ENCODE measurements at places on chromosomes 11 and 22. TPM values are rescaled to one million over a fixed set of nuclear protein-coding genes. Genes with fewer than 3 reads are reported as not detected.

GRCh38 chr11:61671527-61671926 is 8.7 kb upstream of the DAGLA start:
- no peak overlapping the region for H3K27ac ChIP-seq
- H3K4me1 ChIP-seq = no peaks in the 10 kb centered on the region
- no peaks in the 10 kb centered on the region for H3K36me3 ChIP-seq
- no peak overlapping the region for H3K4me3 ChIP-seq
- peaks cover 51% of the 10 kb centered on the region for H3K27me3 ChIP-seq

- no peak overlapping the region for H3K4me3 ChIP-seq
- H3K36me3 ChIP-seq = no peaks in the 10 kb centered on the region
- H3K4me1 ChIP-seq = peaks cover 11% of the 10 kb centered on the region
These were observed 44.3 kb upstream of the NNMT start for GRCh38 chr11:114251815-114252337.

The TLCD5 gene
- total RNA-seq = 1.3 TPM

DNA sequence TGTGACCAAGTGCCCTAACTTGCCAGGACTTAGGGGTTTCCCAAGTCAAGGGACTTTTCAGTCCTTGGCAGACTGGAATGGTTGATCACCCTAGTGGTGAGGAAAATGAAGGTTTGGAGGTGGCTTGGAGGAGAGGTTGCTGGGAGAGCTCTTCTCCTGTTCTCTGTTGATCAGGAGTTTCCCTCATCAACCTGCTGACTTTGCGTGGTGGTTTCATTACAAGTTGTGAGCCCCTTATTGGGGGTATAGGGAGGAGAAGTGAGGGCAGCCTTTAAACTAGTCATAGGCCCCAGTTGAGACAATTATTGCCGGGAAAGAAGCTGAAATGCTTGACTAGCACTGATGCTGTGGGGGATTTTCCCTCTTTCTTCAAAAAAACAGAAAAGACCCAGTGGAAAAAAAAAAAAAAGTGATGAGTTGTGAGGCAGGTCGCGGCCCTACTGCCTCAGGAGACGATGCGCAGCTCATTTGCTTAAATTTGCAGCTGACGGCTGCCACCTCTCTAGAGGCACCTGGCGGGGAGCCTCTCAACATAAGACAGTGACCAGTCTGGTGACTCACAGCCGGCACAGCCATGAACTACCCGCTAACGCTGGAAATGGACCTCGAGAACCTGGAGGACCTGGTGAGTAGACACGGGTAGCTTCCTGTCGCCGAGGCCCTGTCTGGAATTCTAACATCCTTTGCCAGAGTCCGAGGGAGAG is at the start of gene CXCR5:
Gene CXCR5, plus strand, starts transcription at position 525 of the 704 bp plus-strand sequence. Its CDS starts 50 bp downstream, at position 575.
- no peak within 1 kb of the TSS for H3K27ac ChIP-seq
- no peak within 1 kb of the TSS for H3K4me3 ChIP-seq
- no peaks in the 10 kb centered on the region for H3K27me3 ChIP-seq
- H3K4me1 ChIP-seq = peaks cover 22% of the 10 kb centered on the region
- H3K36me3 ChIP-seq = no peaks in the 10 kb centered on the region

GRCh38 chr22:40620464-40621046 is 16.0 kb downstream of the MRTFA start:
- no peaks in the 10 kb centered on the region for H3K27me3 ChIP-seq
- peak; percentile 35 for DNase-seq
- peak overlapping the region; percentile 74 for H3K27ac ChIP-seq
- no peaks in the 10 kb centered on the region for H3K36me3 ChIP-seq
- H3K4me3 ChIP-seq = no peak overlapping the region
- H3K4me1 ChIP-seq = peaks cover 7% of the 10 kb centered on the region

DNA sequence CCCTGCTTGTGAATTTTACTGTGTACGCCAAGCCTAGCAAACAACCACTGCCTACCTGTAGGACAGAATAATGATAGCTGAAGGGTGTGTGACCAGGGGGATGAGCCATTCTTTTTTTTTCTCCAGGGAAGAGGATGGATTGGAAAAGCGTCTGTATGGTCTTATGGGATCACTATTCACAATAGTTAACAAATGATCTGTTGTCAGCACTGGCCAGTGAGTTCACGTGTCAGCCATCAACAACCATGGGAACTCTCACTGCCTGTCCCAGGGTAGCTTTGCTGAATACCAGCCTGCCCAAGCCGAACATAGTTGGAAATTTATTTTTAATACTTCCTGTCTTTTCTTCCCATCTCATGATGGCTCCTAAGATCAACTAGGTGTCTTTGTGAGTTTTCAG is 170.2 kb downstream of the ST3GAL4 start:
- H3K36me3 ChIP-seq = no peaks in the 10 kb centered on the region
- H3K27ac ChIP-seq = no peak overlapping the region
- no peak overlapping the region for H3K4me3 ChIP-seq
- H3K27me3 ChIP-seq = peaks cover 44% of the 10 kb centered on the region
- no peaks in the 10 kb centered on the region for H3K4me1 ChIP-seq
